ENCODE measurements at places on chromosomes 11 and 22. TPM values are rescaled to one million over a fixed set of nuclear protein-coding genes. Genes with fewer than 3 reads are reported as not detected.

Gene CLDN5
- total RNA-seq: not detected

DNA sequence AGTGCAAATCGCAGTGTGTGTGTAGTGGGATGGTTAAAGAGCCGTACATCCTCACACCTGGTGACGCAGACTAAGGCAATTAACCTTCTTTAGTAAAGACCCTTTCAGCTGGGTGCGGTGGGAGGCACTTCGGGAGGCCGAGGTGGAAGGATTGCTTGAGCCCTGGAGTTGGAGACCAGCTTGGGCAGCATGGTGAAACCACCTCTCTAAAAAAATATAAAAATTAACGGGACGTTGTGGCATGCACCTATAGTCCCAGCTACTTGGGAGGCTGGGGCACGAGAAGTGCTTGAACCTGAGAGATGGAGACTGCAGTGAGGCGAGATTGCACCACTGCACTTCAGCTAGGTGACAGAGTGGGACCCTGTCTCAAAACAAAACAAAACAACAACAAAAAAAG is 31.5 kb downstream of the ZBTB16 start:
- DNase-seq: no peak

- peak; percentile 48 for DNase-seq
Observed at GRCh38 chr11:114036147-114036811, 23.2 kb upstream of the ZBTB16 start.

DNA sequence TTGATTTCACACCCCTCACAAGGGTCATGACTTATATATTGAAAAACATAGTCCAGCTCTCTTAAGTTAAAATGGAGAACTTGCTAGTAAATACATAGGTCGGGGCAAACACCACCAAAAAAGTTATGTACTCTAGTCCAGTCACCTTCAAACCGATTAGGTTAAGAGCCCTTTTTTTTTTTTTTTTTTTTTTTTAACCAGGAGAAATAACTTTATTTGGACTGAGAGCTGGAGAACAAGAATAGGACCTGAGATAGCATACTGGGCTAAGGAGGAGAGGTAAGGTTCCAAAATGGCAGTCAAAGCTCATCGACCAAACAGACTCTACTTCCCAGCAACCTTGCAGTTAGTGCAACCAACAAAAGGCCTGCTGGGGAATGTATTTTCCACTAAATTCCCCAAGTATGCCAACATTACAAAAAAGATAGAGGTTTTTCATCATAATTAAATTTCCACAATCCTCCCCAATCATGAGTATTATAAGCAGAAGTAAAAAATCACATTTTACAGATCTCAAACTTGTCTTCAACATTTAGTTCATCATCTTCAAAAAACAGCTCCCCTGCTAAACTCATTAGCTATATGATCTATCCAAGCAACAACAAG is 3.8 kb downstream of the TMEM41B start:
- no peak for DNase-seq

DNA sequence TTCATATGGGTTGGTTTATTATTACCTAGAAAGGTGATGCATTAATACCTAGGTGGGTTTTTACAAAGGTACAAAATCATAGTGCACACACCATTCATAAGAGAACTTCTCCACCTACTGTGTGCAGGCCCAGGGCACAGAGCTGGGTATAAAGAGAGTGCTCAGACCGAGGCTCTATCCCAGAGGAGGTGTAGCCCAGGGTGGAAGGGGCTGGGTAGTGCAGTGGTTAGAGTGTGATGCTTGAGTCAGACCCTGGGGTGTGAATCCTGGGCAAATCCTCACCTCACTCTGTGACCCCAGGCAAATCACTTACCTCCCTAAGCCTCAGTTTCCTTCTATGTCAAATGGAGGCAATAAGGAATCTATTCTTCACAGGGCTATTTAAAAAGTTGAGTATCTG is 32.2 kb downstream of the PARVG start:
- DNase-seq: no peak

- peak; percentile 74 for DNase-seq
Observed at GRCh38 chr22:36197065-36197440, 4.6 kb downstream of the APOL4 start.

GRCh38 chr22:22070371-22070824 is 87.8 kb upstream of the TOP3B start:
- DNase-seq: no peak
